ENCODE measurements at places on chromosomes 7 and 10.

DNA sequence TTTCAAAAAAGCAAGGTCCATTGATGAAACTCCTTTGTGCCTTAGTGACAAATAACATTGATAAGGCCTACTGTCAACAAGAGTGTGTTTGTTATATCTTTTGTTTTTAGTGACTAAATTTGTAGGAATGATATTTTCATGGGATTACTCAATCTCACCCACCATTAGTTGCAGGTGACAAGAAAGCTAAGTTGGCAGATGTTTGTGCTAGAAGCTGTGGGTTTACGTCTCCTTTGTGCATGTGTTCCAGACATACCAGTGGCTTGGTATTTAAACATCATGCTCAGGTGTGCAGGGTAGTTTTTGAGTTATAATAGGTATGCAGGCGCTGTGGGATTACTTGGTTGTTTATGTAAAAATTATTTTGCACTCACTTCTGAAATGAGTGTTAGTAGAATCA, 178.6 kb downstream of the ANKRD30A start:
- DNase-seq = no peak

GRCh38 chr7:25459057-25459456, 230.8 kb upstream of the NPVF start:
- DNase-seq = no peak

GRCh38 chr10:58903071-58903470, 273.4 kb upstream of the PHYHIPL start:
- no peak for DNase-seq

GRCh38 chr10:71081912-71082311, 130.5 kb upstream of the UNC5B start:
- DNase-seq = no peak

- DNase-seq = no peak
Observed at GRCh38 chr7:128347647-128348097, 4.0 kb upstream of the RBM28 start.

DNA sequence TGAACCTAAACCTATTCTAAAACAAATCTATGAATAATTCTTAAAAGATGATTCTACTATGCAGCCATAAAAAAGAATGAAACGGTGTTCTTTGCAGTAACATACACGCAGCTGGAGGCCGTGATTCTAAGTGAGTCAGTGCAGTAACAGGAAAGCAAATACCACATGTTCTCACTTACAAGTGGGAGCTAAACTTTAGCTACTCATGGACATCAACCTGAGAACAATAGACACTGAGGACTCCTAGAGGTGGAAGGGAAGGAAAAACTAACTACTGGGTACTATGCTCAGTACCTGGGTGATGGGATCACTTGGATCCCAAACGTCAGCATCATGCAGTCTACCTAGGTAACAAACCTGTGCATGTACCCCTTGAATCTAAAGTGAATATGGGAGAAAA, 575.0 kb upstream of the MGMT start:
- DNase-seq = no peak

- no peak for DNase-seq
Observed at GRCh38 chr10:34213193-34213804, 601.8 kb downstream of the PARD3 start.

DNA sequence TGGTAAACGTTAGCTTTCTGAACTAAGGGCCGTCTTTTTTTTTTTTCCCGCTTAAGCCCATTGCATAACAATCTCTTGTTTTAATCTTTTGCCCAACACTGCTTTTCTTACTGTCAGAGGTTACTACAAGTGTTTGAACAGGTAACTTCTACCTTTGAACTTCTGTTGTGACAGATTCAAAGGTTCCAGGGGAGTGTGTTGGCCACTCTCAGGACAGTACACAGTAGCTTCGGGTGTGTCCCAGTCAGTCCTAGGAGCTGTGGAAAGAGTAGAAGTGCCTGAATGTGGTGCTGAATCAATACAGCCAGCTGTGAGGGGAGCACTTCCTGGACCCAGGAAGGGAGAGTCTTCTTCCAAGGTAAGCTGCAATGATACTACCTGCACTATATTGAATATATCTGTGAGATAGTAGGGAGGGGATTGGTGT, at the start of gene ACSL5:
Gene ACSL5 (plus strand): TSS at position 205 of the 427 bp plus-strand sequence. CDS start 20,831 bp downstream, outside the sequence.
- DNase-seq = no peak

GRCh38 chr7:140831724-140832123, 93.0 kb downstream of the BRAF start:
- no peak for DNase-seq
